ENCODE measurements at places on chromosomes 6 and 20.
A peak's percentile ranks its signal among the peaks of the same experiment; 100 is the strongest.

- DNase-seq, result peak; percentile 79
Measured at GRCh38 chr20:50191065-50191543, 474 bp downstream of the CEBPB start.

DNA sequence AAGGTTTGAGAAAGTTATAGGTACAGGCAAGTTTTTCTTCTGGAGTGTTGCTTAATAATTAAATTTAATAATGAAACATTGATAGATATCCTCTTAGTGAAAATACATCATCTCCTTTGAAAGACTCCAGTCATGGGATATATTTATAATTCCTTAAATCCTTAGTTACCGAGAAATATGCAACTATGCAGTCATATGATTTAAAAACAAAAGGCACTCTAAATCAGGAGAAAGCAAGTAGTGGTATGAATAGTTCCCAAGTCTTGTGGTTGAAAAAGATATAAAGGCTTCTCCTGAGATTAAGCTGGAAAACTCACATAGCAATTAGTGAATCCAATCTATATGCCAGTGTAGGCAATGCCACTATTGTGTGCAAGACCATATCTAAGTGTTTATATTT is 475.4 kb downstream of the EYS start:
- no peak for DNase-seq

DNA sequence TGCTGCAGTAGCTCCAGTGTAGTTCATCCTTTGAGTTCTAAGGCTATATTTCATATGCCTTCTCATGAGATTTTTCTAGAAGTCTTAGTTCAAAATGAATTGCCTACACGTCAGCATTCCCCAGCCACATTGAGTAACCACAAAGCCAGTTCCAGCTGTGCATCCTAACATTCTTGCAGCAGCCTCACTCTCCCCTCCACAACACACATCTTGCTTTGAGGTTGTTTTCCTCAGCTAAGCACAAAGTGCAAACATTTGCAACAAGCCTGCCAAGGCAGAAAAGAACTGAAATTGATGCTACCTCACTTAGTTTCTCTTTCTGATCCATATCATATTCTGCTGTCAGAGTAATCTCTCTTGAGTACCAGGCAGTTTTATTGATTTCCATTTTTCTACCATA is 160.7 kb upstream of the KCNQ5 start:
- DNase-seq, result no peak

- peak; percentile 64 for DNase-seq
Measured at GRCh38 chr6:155248008-155249001, 15.5 kb upstream of the CLDN20 start.

DNA sequence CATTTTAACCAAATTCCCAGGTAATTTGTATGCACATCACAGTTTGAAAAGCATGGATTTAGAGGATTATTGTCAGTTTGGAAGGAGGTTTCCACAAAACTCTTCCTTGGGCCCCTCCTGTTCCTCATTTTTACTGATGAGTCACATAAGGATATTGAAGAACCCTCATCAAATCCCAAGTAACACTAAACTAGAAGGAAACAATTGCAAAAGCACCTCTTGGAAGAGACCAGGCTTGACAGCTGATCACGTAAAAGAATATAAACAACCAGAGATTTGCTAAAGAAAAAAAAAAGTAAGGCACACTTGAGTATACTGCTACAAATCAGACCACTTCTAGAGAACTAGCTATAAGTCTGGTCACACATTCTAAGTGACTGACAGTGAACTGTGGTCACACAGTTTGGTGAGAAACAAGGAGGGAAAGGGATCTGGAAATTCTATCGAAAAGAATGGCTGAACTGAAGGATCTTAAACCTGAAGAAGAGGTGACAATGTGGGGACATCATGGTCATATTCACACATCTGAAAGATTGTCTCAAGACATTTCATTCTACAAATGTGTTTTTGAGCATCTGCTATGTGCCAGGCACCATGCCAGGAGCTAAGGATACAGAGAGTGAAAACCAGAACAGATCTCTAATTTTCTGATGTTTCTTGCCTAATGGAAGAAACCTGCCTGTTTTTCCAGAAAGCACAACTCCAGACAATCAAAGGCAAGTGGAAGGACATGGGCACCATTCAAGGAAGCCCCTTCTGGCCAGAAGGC is 24.1 kb downstream of the ZHX3 start:
- no peak for DNase-seq

GRCh38 chr20:44206132-44206531 is 4.4 kb downstream of the OSER1 start:
- no peak for DNase-seq

DNA sequence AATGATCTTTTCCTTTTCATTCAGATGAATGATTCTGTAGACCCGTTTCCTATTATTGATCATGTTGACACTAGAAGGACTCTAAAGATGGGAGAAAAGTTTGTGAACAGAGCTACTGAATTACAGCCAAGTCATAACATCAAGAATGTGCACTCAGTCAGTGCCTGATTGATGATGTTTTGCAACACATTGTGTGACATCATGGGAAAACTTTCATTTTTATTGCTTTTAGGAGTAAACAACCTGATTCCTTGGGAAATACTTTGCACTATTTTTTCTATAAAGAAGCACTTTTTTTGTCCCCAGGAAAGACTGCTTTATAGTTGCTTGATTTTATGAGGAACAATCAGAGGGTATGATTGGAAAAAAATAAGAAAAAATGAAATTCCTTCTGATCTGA is 383.8 kb upstream of the JAG1 start:
- no peak for DNase-seq

GRCh38 chr6:38215651-38216311 is 396.3 kb downstream of the ZFAND3 start:
- no peak for DNase-seq

DNA sequence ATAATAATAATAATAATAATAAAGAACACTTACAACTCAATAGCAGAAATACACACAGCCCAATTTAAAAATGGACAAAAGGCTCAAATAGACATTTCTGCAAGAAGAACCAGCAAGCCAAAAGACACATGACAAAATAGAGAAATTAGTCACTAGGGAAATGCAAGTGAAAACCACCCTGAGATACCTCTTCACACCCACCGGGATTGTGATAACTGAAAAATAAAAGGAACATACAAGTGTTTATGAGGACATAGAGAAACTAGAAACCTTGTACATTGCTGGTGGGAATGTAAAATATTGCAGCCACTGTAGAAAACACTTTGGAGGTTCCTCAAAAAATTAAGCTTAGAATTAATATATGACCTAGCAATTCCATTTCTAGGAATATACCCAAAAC is 59.2 kb downstream of the ZDHHC14 start:
- no peak for DNase-seq

GRCh38 chr6:10534419-10534762 is 13.2 kb downstream of the GCNT2 start:
- DNase-seq, result no peak

- DNase-seq, result no peak
Measured at GRCh38 chr6:154481521-154482013, 28.9 kb downstream of the CNKSR3 start.

DNA sequence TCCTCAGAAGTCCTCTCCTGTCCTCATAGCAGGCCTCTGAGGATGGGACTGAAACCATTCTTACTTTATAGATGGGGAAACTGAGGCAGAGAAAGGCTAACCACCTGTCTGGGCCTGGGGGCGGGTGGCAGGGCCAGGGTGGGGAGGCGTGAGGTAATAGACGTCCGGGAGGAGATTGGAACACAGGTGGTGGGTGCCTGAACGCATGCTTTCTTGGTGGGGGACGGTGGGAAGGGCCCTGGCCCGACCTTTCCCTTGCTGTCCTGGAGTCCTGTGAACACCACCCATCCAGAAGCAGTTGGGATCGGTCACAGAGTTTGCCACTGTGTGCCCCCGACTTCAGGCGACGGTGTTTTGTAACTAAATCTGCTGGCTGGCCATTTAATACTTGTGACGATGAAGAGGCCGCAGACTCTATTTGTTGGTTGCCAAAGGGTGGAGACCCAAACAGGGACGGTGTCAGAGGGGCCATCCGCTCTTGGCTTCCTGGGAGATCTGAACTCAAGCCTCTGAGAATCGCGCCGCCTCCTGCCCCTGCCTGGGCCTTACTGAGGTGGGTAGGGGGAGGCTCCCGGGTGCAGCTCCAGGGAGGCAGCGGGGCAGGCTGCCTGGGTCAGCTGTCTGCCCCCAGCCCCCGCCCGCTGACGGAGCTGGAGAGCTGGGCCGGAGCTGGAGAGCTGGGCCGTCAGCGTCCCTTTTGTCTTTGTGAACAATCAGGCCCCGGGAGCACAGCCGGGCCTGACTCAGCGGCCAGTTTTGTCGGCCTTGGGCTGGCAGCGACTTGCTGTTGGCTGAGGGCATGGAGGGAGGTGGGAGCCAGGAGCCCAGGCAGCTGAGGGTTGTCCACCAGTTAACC is 4.1 kb downstream of the RBM38 start:
- DNase-seq, result no peak

GRCh38 chr6:98094696-98095095 is 739.7 kb upstream of the POU3F2 start:
- no peak for DNase-seq

DNA sequence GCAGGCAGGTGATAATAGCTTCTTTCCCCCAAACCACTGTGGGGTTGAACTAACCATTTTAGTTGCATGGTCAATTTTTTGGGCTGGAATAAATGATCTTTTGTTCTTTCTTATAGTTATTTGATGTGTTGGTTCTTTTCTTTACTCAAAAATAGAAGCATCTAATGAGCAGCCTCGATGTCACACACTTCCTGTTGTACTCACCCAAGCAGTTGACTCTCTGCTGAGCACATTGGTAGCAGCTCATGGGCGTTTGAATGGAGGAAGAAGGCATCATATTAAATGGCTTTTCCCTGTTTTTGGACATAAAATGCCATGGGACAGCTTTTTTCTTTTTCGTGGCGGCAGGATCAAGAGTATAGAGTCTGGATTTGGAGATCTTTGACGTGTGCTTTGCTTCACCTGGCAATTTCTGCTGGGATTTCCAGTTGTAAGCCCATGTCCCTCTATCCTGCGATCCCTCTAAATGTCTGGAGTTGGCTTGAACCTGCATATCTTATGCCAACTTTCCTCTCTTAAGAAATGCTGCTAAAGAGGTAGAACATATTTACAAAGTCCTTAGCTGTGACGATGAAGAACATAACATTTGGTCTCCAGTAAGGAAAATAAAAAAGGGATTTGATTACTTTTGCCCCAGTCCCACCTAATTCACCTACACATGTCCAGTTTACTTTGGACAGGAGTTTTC is 268.3 kb downstream of the PRL start:
- DNase-seq, result no peak

- no peak for DNase-seq
Measured at GRCh38 chr6:41577356-41578216, 31.4 kb downstream of the FOXP4 start.

- no peak for DNase-seq
Measured at GRCh38 chr20:17391127-17391771, 139.9 kb downstream of the BFSP1 start.
